ENCODE measurements at places on chromosomes 2 and 18.

DNA sequence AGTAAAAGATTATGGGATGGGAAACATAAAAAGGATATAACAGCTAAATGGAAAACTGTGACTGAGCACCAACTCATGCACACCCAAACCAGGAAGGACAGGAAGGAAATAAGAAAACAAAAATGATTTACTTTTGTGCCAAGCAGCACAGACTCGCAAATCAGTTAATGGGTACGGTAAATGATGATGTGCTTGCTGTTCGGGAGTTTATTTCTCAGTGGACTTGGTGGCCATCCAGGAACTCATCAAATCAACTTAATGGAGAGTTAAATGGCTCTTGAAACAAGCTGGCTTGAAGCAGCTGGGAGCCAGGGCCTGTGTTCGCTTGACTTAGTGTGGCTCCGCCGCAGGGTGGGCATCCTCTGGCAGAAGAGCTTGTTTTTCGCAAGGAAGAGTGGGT is 36.2 kb downstream of the MTCL1 start:
- no peak for DNase-seq

DNA sequence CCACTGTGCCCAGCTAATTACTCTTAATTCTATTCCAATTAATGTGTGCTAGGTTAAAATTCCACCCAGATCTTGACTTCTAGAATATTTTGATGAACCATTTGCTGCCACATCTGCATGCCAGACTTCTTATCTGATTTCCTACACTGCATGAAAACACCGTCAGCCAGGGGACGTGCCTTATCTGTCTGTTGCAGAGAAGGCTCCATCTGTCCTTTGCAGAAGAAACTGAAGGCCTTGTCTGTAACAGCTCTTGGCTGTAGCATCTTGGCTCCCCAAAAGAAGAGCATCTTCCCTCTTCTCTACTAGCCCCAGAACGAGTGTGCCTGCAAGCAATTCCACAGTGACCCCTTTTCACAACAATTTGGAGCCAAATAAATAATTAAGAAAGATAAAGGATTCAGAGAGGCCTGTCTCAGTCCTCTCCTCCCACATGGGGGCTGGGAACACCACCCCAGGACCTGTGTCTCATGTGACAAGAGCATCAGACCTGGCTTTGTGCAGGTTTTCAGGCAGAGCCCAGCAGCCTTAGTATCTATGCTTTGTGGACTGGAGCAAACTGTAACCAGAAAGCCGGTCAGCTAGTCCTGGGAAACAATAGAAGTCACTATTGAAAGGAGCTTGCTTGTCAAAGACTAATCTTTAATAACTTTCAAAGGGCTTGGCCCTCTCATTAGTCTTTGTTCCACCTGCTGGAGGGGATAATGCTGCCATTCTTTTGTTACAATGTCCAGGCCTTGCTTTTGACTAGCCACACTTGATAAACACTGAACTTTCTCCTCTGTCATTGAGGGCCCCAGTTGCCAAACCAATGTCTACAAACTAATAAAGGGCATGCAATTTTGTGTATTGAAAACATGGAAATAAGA is 84.0 kb upstream of the NEUROD1 start:
- DNase-seq = no peak

DNA sequence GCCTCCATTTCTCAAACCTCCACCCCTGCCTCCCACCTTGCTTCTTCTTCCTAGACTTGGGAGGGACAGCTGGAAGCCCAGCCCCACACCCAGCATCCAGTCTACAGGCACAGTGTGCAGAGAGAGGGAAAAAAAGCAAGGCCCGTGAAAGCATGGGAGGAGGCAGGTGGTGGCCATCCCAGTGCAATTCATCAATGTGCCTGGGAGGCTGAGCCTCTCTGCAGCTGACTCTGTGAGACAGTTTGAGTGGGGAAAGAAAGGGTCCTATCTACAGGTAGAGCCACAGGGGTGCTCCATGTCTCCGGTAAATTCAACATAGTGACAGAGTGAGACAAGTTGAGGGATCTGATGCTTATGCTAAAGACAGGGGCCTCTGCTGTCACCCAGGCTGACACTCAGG is 340.6 kb downstream of the DYSF start:
- no peak for DNase-seq

DNA sequence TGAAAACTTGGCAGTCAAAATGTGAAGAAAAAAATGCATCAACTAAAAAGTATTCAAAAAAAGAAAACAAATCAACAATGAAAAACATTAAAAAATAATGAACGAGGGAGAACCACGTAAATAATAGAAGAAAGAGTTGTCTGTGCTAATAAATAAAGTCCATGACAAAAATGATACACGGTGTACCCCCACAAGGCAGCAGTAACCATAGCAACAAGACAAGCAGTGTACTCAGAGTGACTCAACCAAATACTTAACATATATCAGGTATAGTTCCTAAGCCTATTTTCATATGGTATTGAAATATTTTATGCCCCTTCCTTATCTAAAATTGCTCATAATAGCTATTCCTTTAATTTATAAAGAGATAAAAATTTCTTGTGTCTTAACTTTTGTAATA is 162.3 kb upstream of the TMEM200C start:
- DNase-seq = no peak

GRCh38 chr2:180662521-180662920 is 317.9 kb upstream of the UBE2E3 start:
- no peak for DNase-seq

DNA sequence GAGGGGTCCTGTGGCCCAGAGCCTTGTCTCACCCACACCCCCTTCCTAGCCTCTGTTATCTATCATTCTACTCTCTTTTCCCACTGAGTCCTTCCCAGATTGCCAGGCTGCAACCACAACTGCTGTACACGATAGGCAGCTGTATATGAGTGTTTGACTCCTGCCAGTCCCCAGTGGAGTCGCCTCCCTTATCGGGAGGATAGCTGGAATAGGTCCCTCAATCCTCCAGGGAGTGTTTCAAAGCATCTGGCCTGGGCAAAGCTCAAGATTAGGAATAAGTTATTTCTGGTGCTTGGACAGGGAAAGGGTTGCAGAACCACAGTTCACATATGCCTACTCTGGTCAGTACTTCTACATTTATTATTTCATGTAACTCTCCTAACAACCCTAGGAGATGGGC is 4.8 kb downstream of the MSGN1 start:
- no peak for DNase-seq

GRCh38 chr2:150513647-150514046 is 26.2 kb upstream of the RND3 start:
- no peak for DNase-seq

Measured in stimulated activated CD4-positive, alpha-beta T cell treated with anti-CD3 and anti-CD28 coated beads, Interleukin-4, amount 100 ng/mL, for 4 hours (primary cell).